NCI-H187 (cell line): ENCODE measurements at places on chromosomes 2 and 18.

GRCh38 chr2:86411396-86411795, 29.8 kb upstream of the KDM3A start:
- DNase-seq, result no peak

- DNase-seq, result no peak
These were observed 150.2 kb downstream of the LRRTM1 start for GRCh38 chr2:80154231-80154915.

- no peak for DNase-seq
These were observed 25.7 kb upstream of the XIRP2 start for GRCh38 chr2:166862468-166863132.

DNA sequence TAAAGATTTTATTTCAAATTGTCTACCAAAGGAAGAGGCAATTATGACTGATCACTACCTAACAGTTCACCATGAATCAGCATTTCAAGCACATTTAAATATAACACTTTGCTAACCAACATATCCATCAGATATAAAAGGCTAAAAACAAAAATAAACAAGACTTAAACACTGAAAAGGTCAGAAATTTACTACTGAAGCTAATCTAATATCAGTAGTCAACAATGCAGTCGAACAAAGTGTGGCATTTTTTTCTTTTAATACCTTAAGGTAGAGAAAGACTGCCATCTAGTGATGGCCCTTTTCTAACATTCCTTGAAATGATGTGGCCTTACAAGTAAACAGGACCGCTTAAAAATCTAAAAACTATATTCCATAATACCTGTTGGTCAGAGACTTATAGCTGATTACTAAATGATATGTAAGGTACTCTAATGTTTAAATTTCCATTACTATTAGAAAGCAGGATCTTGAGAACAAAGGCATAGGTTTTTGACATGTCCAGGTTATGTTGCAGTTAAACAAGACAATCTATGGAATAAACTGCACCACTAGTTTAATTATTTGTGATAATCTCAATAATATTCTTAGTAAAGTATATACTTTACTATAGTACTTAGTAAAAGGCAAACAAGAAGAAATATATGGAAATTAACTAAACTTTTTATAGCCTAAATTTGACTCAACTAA, 80.0 kb downstream of the EXOC6B start:
- DNase-seq, result no peak

- peak; percentile 37 for DNase-seq
These were observed 68.6 kb upstream of the MAL start for GRCh38 chr2:94956797-94957391.

- DNase-seq, result no peak
These were observed 75.2 kb upstream of the LCLAT1 start for GRCh38 chr2:30371772-30372373.

- DNase-seq, result no peak
These were observed 262.1 kb downstream of the CPS1 start for GRCh38 chr2:210818473-210818872.

GRCh38 chr2:193561054-193561453, 1366.3 kb upstream of the TMEFF2 start:
- DNase-seq, result no peak

DNA sequence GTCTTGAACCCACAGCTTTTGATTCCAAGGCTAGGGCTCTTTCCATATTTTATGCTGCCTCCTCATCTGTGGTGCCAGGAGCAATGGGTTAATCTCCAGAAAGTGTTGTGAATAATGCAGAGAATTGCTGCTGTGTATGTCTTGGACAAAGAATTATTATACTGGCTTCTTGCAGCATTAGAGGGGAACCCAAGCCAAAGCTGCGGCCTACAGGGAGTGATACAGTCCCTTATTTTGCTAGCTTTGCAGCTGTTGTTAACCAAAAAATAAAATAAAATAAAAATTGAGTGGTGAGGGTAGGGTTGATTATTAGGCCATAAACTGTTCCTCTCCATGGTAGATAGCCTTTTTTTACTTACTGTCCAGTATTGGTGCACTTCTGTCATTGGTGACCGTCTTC, 16.7 kb downstream of the WIPF1 start:
- no peak for DNase-seq

DNA sequence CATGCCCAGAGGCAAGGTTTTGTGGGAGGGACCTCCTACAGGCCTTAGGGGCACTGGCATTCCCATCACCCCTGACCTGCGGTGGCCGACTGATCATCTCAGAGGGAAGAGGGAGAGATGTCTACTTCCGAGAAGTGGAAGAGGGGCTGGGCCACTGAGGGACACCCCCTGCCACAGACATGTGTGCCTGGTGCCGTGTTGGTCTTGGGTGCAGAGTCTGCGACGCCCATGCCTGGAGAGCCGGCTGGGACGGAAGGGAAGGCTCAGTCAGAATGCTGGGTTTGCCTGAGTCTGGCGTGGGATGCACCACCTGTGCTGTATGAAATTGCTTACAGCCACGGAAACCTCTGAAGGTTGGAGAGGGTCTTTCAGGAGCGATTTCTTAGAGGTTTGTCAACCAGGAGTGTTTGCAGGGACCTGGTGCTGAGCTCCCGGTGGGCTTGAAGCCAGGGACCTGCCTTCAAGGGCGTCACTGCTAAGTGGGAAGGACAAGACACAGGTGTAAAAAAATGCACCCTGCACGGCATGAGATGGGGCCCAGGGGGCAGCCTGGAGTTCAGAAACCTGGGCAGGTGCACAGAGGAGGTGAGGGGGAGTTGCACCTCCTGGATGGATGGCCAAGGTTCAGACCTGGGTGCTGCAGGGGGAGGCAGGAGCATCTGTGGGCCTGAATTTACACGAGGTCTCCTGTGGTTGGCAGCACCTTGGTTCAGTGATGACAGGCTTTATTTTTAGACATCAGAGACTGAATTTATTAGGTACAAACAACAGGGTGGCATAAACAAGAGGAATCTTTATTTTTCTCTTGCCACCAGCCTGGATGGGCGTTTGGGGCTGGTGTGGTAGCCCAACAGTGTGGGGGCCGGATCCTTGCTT, 100.3 kb downstream of the CTIF start:
- no peak for DNase-seq

GRCh38 chr2:105950521-105951383, 206.0 kb downstream of the NCK2 start:
- DNase-seq, result no peak

GRCh38 chr2:144230448-144231085, 289.4 kb downstream of the ZEB2 start:
- DNase-seq, result no peak

DNA sequence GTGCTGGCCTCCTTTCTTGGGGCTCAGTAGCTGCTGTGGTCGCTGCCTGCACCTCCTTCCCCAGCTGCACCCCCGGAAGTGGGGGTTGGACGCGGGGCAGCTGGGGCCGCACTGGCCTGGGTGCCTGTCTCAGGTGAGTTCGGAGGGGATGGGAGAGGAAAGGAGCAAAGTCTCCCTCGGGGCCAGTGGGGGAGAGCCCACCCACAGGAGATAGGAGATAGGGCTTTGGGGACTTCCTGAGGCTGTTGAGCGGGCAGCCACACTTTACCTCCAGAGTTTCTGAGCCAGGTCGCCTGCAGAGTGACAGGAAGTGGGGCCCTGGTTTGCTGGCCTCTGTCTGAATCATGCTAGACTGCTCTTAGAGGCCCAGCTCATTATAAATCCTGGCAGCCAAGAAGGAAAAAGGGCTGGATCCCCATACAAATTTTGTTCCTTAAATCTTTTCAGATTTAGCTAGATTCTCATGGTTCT, 8.1 kb downstream of the MBP start:
- DNase-seq, result no peak

DNA sequence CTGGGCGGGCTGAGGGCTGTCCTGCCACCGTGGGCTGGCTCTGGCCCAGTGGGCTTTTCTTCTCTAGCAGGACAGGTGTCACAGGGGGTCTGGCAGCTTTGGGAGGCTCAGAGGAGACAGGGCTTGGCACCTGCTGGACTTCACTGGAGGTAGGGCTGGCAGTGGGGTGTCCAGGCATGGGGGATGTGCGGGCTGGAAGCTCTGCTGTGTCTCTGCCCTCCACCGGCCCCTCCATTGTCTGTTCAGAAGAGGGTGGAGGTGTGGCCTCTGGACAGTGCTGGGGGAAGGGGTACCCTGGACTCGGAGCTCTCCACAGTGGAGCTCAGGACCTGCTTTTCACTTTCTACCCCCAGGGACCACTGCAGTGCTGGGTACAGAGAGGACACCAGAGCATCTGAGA, 9.2 kb downstream of the PTPRN start:
- DNase-seq, result no peak

- no peak for DNase-seq
These were observed 16.3 kb upstream of the GAL3ST2 start for GRCh38 chr2:241760301-241760771.

DNA sequence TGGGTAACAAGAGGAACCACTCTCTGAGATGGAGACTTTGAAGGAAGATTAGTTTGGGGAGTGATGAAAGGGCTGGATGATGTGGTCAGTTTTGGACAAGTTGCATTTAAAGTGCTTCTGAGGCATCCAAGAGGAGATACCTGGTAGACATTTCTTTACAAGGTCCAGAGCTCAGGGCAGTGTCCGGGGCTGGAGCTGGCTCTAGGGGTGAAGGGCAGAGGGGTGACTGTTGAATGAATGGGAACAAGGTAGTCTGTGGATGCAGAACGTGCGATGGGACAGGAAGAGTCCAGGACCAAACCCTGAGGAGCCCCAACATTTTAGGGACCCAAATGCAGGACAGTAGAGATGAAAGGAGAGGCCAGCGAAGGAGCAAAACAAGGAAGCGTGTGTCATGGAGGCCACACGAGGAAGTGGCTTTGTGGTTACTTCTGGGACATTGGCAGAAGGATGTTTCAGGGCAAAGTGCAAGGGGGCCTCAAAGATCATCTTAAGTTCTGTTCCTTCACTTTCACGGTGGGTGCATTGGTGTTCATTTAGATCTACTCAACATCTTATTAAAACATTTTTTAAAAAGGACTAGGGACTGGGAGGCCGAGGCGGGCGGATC, 13.6 kb upstream of the GPR35 start:
- DNase-seq, result no peak

- no peak for DNase-seq
These were observed 407.3 kb upstream of the LYPD1 start for GRCh38 chr2:133077269-133077822.

GRCh38 chr18:72704202-72704601, 160.1 kb upstream of the CBLN2 start:
- DNase-seq, result no peak

DNA sequence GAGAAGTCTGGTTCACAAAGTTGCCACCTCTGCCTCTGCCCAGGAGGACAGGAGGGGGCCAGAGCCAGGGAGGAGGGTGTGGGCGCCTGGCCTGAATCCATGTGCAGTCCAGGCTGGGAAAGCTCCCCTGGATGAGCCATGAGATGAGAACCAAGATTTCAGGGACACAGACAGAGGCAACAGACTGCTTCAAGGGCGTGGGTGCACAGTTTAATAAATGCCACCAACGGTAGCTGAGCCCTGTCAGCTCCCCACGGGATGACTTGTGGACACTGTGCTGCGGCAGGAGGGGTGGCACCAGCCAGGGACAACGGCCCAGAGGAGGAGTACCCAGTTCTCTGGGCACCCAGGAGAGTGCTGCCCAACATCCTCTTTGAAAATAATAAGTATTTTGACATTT, 15.2 kb downstream of the CAPG start:
- DNase-seq, result no peak

- no peak for DNase-seq
These were observed 94.0 kb upstream of the ATP5MC3 start for GRCh38 chr2:175275539-175275938.

DNA sequence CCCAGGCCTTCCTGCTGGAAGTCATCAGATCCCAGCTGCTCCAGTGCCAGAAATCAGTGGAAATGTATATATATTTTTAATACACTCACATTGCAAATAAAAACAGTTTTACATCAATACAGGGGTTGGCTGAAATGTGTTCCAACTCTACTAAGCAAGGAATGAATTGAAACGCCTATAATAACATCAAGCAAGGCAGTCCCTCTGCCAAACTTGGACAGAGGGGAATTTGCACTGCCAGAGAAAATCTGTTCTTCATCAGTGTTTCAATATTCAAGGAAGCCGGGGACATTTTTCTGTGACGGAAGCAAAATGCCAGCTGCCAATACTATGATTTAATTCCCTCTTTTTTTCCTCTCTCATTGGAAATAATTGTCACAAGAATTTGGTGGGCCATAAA, 335.3 kb downstream of the TNS1 start:
- DNase-seq, result no peak

DNA sequence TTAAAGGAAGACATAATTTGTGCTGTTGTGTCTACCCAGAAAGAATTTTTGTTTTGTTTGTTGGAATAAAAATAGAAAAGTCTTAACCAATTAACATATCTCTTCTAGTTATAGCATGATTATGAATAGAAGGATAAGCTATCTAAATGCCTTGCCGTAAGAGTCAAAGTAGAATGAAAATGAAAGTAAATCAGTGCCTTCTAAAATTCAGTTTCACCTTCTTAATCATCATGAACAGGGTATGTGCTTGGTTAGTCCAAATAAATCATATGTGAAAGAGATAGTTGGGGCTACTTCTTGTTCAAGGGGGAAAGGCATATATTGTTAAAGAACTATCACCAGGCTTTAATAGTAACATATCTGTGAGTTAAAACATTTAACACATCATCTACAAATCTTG, 91.5 kb downstream of the GULP1 start:
- no peak for DNase-seq

DNA sequence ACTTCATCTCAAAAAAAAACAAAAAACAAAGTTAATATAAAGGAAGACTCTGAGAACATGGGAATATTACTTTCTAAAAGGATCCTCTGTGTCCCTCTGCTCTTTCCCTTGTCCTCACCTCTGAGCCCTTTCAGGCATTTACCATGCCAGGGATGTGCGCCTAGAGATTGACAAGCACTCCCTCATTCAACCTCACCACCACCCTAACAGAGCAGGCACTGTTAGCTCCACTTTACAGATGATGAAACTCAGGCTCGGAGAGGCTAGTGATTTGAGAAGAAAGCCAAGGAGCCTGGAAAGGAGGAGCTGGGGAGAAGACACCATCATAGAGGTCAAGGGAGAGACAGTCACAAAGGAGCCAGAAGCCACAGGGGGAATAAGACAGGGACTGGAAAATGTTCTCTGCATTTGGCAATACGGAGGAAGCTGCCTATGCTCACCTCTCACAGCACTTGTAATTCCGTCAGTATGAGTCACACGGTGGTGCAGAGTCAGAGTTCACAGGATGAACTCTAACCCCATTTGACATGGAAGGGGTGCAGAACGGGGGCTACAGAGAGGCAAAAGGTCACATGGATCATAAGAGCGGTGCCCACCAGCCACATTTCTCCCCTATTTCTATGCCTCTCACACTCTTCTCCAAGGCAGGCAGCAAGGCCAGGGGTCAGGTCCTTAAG, 101.8 kb upstream of the NFU1 start:
- no peak for DNase-seq
